ENCODE measurements at places on chromosomes 3 and 15.
A peak's percentile ranks its signal among the peaks of the same experiment; 100 is the strongest.

DNA sequence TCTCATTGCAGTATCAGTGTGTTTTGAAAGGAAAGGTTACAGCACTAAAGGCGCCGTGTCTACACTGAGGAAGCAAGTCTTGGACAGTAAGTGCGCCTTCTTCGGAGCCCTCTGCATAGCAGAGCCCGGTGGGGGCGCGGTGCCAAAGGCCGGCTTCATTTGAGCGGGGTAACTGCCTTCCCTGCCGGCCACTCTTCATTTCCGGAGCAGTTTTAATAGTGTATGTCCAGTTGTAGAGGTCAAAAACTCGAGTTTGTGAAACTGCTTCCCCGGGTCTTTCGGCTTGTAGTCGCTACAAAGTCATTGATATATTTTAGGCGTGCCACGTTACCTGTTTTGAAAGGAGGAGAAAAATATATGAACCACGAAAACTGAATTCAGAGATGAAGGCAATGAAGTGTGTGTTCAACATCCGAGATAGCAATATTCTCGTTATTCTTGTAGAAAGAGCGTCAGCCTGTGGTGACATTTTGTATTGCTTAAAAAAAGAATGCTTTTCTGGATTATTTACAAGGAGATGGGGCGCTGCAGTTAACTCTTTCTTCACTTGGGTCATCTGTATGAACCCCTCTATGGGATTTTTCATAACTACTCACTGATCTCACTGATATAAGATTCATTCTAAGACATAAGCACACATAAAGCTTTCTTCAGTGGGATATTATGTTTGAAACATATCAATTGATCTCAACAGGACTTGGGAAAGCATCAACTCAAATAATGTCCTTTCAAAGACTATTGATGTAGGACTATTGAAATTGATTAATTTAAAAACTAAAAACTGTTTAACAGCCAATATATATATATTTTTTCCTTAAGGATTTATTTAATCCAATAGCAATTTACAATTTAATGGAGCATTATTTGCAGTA is 3.0 kb downstream of the ALCAM start:
- no peak for DNase-seq

GRCh38 chr3:71148455-71149060 is 435.0 kb downstream of the FOXP1 start:
- no peak for DNase-seq

- no peak for DNase-seq
Observed at GRCh38 chr3:150469931-150470740, 62.0 kb downstream of the TSC22D2 start.

DNA sequence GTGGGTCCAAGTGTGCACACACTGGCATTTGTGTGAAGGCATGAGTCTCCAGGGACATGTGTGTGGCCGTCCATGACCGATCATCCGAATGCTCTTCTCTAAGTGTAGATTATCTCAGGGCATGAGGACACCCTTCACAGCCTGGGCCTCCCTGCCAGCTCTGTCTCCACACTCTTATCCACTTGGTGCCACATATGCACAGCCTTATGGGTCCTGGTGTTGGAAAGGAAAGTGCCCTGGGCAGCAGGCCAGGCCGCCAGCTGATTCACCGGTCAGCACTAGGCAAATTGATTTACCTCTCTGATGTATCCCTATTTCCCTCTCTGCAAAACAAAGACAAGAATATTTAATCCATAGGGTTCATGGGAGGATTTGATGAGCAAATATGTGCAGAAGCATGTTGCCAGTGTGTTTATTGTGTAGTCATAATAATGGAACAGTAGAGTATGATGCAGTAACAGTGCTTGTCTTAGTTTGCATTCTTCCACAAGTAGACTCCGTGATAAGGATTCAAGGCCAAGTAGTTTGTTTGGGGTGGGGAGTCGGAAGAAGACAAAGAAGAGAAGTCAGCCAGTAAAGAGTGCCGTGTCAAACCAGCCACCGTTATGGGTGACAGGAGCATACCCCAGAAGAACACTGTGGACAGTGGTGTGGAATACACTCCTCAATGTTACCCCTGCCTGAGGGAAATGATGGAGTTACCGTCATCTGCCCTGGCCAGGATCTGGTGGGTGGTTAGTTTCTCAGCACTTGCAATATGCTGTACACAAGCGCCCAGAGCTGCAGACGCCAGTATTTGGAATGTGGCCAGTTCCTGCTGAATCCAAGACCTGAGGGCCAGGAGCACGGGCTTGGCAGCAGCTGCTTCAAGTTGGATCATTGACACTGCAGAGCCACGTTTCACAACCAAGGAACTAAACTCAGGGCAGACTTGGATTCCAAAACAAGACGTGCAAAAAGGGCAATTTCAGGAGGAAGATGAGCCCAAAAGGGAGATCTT is 85.1 kb downstream of the MTHFS start:
- DNase-seq = no peak

DNA sequence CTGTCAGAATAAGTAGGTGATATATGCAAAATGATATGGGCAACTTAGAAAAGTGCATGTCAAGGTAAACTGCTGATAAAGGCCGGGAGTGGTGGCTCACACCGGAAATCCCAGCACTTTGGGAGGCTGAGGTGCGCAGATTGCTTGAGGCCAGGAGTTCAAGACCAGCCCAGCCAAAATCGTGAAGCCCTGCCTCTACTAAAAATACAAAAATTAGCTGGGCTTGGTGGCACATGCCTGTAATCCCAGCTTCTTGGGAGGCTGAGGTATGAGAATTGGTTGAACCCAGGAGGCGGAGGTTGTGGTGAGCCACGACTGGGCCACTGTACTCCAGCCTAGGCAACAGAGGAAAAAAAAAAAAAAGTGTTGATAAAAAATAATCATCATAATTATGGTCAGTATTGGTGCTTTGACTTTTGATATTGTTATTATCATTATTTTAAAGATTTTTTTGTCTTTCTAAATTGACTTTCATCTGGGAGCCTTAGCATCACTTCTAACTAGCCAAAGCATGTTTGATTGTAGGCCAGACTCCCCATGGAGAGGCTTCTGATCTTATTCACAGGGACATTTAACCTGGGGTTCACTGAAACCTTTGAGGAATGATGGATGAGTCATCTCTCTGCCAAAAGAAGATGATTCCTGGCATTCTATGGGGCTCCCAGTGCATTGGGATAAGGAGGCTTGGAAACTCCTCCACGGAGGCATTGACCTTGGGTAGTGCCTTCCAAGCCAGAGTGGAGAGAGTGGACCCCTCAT is 5.6 kb downstream of the ZBTB38 start:
- no peak for DNase-seq

DNA sequence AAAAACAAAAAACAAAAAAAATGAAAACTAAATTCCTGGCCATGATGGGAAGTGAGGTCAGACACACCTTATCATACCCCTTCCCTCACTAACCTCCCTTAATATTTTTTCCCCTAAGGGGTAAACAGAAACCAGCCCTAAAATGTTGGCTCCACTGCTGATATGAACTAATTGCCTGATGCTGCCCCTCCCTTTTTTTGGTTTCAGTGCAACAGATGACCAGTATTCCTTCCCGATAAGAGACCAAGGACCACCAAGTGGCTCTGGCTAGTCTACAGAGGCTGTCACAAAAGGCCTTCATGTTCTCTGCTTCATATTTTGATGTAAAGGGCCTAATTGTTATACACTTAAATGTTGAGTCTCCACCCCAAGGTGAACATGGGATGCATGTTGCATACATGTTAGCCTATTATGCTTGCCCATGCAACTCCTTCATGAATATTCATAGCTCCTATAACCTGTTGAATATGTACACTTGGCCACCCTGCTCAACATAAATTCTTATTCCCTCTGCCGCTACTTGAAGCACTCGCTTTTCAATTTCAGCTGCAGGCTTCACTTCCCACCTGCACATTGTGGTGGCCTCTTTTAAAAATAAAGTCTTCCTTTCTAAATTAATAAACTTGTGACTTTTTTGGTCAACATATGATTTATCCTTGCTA is 12.3 kb upstream of the STAC start:
- no peak for DNase-seq

- DNase-seq = no peak
Observed at GRCh38 chr3:181730316-181730715, 18.6 kb downstream of the SOX2 start.

DNA sequence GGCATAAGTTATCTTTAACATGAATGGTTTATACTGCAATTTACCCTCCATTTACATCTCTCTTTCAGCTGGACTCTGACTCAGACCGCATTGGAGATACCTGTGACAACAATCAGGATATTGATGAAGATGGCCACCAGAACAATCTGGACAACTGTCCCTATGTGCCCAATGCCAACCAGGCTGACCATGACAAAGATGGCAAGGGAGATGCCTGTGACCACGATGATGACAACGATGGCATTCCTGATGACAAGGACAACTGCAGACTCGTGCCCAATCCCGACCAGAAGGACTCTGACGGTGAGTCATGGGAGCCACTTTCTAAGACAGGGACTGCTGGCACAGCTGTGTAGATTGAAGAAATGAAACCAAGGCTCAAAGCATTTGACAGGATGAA is 11.6 kb downstream of the THBS1 start:
- DNase-seq = no peak

DNA sequence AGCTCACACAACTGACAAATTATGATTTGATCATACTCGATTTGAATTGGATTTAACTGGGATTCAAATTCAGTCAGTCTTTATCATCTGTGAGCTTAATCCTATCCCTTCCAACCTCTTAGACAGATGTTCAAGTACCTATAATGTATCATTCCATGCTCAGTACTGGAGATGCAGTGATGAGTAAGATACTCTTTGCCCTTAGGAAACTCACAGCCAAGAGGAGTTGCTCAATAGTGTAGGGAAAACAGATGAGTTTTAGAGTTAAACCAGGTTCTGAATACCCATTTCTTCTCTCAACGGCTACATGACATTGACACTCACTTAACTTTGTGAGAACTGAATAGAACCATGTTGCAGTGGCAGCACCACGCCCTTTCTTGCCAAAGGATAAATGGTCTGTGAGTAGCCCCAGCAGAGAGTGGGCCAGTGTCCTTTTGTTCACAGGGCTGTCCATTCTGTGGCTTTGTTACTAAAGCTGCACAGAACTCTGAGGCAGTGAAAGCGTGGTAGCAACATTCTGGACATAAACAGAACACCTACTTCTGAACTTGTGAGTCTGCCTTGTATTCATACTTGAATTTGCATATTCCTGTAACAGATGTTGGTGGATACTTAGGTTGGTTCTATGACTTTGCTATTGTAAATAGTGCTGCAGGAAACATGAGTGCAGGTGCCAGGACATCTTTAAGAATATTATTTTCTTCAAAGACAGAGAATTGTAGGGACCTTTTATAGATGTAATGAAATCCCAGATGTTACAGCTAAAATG is 91.6 kb downstream of the RASA2 start:
- DNase-seq = no peak

- DNase-seq = no peak
Observed at GRCh38 chr3:98551754-98552153, 20.0 kb downstream of the GPR15 start.

GRCh38 chr15:82875411-82876003 is 66.1 kb downstream of the WHAMM start:
- DNase-seq = no peak

DNA sequence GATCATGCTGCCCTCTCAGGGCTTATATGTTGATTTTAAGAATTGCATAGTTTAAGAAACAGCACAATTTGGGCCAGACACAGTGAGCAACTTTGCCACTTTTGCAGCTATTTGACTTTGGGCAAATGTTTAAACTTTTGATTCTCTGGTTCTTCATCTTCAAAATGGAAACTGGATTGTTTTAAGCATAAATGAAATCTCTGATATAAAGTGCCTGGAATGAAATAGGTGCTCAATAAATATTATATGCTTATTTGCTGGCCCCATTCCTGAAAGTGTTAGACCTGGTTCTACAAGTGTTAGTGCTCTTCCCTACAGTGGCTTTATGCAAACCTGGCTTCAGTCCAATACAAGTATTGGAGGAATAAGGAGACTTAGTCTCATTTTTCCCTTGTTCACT is 33.1 kb upstream of the TSC22D2 start:
- DNase-seq = no peak

DNA sequence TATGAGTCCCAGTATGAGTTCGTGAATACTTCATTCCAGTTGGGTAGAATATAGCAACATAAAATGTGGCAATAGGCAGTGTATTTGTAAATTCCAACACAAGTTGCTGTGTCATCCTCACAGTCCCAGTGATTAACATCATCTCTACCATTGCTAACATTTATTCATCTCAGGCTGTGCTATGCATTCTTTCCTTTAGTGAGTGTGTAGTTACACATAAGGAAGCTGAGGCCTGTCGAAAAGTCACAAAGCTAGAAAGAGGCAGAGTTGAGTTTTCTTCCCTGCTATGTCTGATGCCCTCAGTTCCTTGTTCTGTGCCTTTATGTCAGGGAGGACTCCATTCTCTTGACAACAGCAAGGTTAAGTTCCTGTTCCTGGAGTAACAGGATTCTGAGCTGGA is 96.4 kb downstream of the FNDC3B start:
- DNase-seq = no peak

GRCh38 chr15:25773248-25773647 is 89.9 kb downstream of the ATP10A start:
- peak; percentile 20 for DNase-seq

DNA sequence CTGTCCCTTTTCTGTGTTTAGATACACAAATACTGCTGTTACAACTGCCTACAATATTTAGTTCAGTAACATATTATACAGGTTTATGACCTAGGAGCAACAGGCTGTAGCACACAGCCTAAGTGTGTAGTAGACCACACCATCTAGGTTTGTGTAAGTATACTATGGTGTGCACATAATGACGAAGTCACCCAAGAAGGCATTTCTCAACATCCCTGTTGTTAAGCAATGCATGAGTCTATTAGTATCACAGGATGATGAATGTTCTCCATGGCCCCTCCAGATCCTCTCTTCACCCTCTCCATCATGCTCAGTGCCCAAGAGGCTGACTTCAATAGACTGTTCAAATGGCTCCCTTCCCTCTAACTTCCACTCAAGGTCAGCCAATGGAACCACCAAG is 14.6 kb upstream of the SEC62 start:
- DNase-seq = no peak

DNA sequence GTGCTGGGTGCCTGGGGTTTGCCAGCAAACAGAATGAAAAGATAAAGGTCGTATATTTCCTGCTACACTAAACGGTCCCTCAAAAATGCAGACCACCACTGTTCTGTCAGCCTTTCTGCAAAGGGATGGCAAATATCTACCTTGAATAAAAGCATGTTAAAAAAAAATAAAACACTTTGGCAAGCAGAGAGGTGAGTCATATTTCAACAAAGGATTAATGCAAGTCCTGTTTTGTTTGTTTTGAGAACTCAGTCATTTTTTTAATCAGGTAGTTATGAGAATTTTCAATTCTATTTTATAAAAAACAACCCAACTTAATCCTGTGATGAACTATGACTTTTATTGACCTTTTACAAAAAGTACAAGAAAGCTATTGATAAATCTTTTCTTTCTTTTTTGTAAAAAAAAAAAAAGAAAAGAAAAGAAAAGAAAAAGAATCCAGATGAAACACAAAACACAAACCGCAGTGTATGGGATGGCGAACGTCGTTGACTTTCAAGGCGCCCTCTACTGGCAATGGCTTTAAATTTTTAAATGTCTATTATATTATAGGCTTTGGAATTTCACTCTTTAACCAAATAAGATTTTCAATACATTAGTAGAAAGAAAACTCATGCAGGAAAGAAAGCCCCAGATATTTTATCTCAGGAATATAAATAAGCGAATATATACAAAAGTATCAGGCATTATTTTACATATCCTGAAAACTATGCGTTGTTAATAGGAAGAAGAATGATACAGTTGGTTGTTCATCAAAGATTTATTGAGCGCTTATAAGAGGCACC is 87.8 kb downstream of the NCEH1 start:
- no peak for DNase-seq

- no peak for DNase-seq
Observed at GRCh38 chr15:40047415-40048210, 8.6 kb upstream of the SRP14 start.

Measured in H1 (cell line).